ENCODE measurements at places on chromosomes 1 and 21. TPM values are rescaled to one million over a fixed set of nuclear protein-coding genes. Genes with fewer than 3 reads are reported as not detected.

The GART gene
- 75.4 TPM for total RNA-seq

The TEX38 gene
- total RNA-seq = not detected

The NUP210L gene
- 0.09 TPM for total RNA-seq

The AJAP1 gene
- 0.57 TPM for total RNA-seq

The CLDN17 gene
- not detected for total RNA-seq

The ATP6V1G3 gene
- total RNA-seq = not detected

The VANGL1 gene
- 14.3 TPM for total RNA-seq

The ZYG11A gene
- total RNA-seq = 0.72 TPM

The TRIM45 gene
- total RNA-seq = 3.3 TPM

The OR6N1 gene
- total RNA-seq = 0.16 TPM

The OR2M3 gene
- total RNA-seq = not detected

The MASP2 gene
- total RNA-seq = not detected

The PROX1 gene
- not detected for total RNA-seq

The OR2T11 gene
- total RNA-seq = not detected
